HFF-Myc (cell line): ENCODE measurements at places on chromosomes 3 and 15.

DNA sequence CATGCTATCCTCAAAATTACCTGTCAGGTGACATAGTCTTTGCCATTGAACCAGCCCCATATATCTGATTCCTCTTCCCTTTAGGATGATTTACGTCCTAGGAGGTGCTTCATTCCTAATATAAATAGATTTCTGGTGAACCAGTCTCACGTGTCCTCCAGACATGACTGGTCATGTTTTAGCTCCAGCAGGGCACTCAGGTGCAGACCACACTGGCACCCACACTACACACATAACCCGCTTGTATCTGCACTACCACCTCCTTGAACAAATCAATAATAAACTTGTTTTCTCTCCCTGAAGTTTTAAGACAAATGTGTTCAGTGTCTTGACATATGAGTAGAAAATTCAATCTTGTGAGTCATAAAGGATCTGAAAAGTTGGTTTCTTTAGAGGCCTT, 155.5 kb downstream of the GOLIM4 start:
- no peak for DNase-seq

- no peak for DNase-seq
Measured at GRCh38 chr3:147890114-147890513, 480.9 kb downstream of the ZIC1 start.

DNA sequence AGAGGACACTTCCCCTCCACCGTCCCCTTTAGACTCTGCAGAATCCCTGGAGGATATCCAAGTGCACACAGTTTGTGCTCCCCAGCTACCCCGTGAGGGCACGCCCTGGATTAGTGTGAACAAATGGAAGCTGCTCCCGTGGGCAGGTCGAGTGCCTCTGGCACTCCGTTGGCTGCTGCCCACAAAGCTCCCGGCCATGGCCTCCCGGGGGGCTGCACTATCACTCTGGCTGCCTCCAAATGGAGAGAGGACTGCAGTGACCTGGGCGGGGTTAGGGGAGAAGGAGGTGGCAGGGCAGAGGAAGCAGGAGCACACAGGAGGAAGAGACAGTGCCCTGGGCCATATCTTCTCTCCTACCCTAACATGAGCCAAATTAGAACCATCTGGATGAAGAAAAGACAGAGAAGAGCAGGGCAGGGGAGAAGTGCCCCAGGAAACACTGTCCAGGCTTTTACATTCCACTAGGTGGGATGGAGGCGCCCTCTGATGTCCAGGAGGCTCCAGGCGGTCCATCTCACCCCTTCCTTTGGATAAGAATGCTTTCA, 29.4 kb upstream of the ACAD9 start:
- DNase-seq: peak; percentile 50

GRCh38 chr15:84827246-84827645, 10.1 kb downstream of the ALPK3 start:
- DNase-seq: no peak

DNA sequence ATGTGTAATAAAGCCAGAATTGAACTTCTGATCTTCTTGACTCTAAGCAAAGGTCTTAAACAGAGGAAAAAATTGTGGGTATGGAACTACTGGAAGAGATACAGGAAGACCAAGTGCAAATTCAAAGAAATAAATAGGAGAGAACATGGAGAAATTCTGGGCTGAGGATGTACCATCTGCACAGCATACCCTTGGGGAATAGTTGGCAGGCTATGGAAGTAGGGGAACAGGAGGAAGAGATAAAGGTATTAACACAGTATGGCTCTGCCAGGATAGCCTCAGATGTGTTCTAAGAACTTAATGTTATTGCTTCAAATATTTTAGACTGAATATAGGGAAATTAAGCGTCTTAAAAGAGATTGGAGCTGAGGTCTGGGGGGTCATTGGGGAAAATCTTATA, 485.4 kb downstream of the CNTN3 start:
- no peak for DNase-seq

GRCh38 chr3:156763931-156764720, 62.0 kb upstream of the LEKR1 start:
- no peak for DNase-seq

GRCh38 chr3:126621627-126622345, 33.1 kb downstream of the TXNRD3 start:
- DNase-seq: peak; percentile 24

DNA sequence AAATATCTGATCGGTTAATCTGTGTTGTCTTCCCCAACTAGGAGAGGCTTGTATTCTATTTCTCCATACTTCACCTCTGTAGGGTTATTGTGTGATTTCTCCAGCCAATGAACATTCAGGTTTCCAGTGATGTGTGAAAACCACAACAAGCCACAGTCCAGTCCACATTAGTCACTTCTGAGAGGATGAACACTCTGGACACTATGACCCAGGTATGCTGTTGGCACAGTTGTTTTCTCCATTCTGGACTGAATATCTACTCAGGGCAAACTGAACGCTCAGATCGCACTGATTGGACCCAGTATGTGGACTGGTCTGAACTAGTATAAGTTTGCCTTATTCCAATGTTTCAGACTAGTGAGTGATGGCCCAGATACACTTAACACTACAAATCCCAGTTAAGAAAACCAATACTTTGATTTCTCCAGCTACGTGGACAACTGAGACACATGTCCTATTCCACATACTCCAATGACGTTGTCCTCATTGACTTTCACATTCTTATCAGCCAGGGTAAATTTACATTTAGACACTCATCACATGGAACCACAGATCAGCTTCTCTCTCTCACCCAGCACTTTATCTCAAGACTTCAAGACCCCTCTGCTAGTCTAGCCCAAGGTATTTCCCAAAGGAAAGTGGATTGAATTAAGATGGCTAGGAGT, 587.4 kb upstream of the SGO1 start:
- no peak for DNase-seq

- no peak for DNase-seq
Measured at GRCh38 chr3:112004187-112004586, 5.5 kb downstream of the TAGLN3 start.

GRCh38 chr15:62781081-62781497, 261.5 kb upstream of the TPM1 start:
- no peak for DNase-seq
